ENCODE measurements at places on chromosomes 6 and 20. TPM values are rescaled to one million over a fixed set of nuclear protein-coding genes. Genes with fewer than 3 reads are reported as not detected.

DNA sequence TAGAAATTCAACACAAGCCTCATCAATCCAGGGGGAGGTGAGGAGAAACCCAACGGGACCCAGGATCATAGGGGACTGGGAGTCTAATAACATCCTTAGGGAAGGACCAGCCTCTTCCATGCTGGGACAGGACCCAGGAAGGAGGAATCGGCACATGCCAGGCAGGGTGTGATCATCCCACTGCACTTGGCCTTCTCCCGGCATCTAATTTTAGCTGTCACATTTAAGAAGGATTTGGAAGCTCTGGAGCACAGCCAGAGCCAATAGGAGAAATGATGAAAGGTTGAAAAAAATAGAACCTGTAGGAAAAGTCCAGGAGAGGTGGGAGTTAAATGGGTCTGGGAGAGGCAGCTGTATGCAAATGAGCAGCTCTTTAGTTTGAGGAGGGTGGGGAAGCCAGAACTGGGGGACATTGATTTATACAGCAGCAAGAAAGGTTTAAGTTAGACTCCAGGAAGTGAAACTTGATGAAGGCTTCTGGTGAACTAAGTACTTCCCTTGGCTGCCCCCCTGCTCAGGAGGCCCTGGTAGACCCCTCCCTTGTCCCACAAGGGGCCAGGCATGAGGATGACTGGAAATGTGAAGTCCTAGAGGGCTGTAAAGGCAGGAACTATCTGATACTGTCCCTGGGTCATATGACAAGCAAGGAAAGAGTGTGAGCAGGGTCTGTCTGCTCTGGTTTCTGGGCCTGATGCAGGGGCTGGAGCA, 260.3 kb downstream of the LRFN2 start:
- H3K4me1 ChIP-seq, result no peaks in the 10 kb centered on the region
- no peaks in the 10 kb centered on the region for H3K36me3 ChIP-seq
- H3K4me3 ChIP-seq, result no peak overlapping the region
- DNase-seq, result no peak

GRCh38 chr6:35026434-35027222, 114.5 kb downstream of the TCP11 start:
- H3K27ac ChIP-seq, result no peak overlapping the region
- no peaks in the 10 kb centered on the region for H3K36me3 ChIP-seq
- no peak for DNase-seq
- H3K27me3 ChIP-seq, result no peaks in the 10 kb centered on the region
- H3K4me1 ChIP-seq, result no peaks in the 10 kb centered on the region
- H3K4me3 ChIP-seq, result no peak overlapping the region

DNA sequence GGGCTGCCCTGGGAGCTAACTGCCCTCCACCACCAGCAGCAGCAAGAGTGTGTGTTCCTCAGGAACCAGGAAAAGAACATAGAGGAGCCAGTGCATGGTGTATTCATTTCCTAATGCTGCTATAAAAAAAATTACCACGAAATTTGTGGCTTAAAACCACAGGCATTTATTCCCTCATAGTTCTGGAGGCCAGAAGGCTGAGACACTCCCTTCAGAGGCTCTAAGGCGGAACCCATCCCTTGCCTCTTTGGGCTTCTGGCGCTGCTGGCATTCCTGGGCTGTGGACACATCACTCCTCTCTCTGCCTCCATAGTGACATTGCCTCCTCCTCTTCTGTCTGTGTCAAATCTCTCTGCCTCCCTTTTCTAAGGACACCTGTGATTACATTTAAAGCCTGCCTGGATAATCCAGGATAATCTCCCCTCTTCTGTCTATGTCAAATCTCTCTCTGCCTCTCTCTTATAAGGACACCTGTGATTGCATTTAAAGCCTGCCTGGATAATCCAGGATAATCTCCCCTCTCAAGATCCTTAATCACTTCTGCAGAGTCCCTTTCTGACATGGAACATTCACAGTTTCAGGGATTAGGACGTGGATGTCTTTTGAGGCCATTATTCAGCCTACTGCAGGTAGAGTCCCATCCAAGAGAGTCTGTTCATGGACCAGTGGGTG, 54.7 kb downstream of the NDUFAF5 start:
- H3K27ac ChIP-seq, result no peak overlapping the region
- H3K36me3 ChIP-seq, result no peaks in the 10 kb centered on the region

- H3K4me3 ChIP-seq, result no peak overlapping the region
- H3K27ac ChIP-seq, result no peak overlapping the region
- H3K36me3 ChIP-seq, result no peaks in the 10 kb centered on the region
- no peaks in the 10 kb centered on the region for H3K27me3 ChIP-seq
- DNase-seq, result no peak
- H3K4me1 ChIP-seq, result peaks cover 10% of the 10 kb centered on the region
These were observed 145.9 kb downstream of the NRN1 start for GRCh38 chr6:5860849-5861248.

- H3K36me3 ChIP-seq, result no peaks in the 10 kb centered on the region
- H3K4me3 ChIP-seq, result no peak overlapping the region
- DNase-seq, result no peak
- H3K27ac ChIP-seq, result no peak overlapping the region
- H3K27me3 ChIP-seq, result no peaks in the 10 kb centered on the region
These were observed 262.3 kb upstream of the SOX4 start for GRCh38 chr6:21331235-21331634.

- H3K4me1 ChIP-seq, result peaks cover 17% of the 10 kb centered on the region
- H3K27me3 ChIP-seq, result no peaks in the 10 kb centered on the region
- H3K36me3 ChIP-seq, result no peaks in the 10 kb centered on the region
- no peak for DNase-seq
- no peak overlapping the region for H3K27ac ChIP-seq
These were observed 5.3 kb downstream of the SS18L1 start for GRCh38 chr20:62148908-62149314.

DNA sequence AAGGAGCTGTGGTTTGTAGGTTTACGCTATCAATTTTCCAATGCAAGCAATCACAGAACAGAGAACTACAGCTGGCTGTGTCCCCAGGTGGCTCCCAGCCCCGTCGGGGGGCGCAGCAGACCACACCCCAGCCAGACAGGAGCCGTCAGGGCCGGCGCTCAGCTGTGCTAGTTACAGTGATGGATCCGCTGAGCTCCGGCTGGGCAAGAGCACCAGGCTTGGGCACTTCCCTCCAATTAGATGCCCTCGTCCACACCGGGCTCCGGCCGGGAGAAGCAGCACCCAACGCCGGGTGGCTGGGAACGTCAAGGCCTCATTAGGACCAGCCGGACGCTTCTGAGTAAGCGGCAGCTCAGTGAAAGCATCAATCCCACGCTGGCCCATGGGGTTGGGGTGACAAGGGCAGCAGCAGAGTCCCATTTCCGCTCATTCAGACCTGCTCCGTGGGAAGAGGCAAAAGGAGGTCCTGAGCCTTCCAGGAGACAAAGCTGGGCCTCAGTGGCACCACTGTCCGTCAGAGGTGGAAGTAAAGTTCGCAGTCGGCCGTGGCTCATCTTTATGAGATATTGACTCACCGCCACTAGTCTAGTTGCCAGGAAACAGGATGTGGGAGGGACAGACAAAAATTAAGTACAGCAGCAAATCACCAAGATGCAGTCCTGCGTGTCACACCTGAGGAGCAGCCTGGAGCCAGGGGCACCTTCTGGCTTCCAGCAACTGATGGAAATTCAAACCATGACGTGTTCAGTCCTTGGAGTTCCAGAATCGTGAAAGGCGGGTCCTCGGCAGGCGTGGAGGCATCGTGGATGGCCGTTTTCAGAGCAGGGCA, 164.1 kb downstream of the TAF4 start:
- no peaks in the 10 kb centered on the region for H3K36me3 ChIP-seq
- H3K4me3 ChIP-seq, result no peak overlapping the region
- no peaks in the 10 kb centered on the region for H3K27me3 ChIP-seq
- no peak for DNase-seq

DNA sequence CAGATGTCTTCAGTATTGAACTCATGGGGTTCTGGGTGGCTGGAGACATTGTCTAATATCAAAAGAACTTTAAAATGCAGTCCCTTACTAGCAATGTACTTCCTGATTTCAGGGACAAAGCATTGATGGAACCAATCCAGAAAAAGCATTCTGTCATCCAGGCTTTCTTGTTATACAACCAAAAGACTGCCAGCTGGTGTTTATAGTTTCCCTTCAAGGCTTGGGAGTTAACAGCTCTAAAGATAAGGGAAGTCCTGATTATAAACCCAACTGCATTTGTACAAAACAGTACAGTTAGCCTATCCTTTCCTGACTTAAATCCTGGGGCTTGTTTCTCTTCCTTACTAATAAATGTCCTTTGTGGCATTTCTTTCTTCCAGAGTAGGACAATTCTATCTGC, 160.0 kb downstream of the COL21A1 start:
- no peak for DNase-seq
- no peaks in the 10 kb centered on the region for H3K27me3 ChIP-seq
- H3K4me3 ChIP-seq, result no peak overlapping the region
- no peak overlapping the region for H3K27ac ChIP-seq
- no peaks in the 10 kb centered on the region for H3K36me3 ChIP-seq

- no peak overlapping the region for H3K27ac ChIP-seq
- H3K36me3 ChIP-seq, result no peaks in the 10 kb centered on the region
- H3K4me3 ChIP-seq, result no peak overlapping the region
- H3K4me1 ChIP-seq, result peaks cover 16% of the 10 kb centered on the region
- DNase-seq, result no peak
- no peaks in the 10 kb centered on the region for H3K27me3 ChIP-seq
These were observed 1.4 kb upstream of the EPM2A start for GRCh38 chr6:145736661-145737144.

DNA sequence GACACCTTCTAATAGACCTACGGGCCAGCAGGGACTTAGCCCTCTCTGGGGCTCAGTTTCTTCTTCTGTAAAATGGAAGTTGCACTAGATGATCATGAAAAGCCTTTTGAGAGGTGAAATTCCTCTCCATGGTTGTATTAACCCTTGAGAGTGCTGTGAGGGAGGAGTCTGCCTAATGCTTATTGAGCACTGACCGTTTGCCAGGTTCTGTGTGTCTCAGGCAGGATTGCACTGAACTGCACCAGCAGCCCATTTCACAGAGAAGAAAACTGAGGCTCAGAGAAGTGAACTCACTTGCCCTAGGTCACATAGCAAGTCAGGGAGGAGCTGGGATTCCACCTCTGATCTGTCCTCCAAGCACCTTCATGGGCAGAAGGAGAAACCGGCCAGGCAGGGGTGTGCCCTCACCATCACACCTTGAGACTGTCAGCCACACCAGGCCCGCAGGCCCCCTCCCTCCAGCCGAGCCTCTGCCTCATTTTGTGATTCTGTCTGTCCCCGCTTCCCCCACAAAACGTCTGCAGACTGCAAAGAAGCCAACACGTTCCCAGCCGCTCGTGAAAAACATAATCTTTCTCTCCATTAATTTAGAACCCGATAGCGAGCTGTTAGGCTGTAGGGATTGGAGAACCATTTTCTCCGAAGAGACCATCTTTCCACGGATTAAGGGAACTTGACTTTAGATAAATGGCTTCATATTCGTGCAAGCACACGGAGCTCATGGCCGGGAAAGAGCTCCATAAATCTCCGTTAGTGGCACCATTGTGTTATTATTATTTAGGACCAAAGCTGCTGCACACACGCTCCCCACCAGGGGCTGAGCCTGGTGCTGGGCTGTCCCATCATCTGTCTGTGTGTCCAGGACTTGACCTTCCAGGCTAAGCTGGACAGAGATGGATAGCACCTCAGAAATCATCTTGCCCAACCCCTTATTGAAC, 46.0 kb downstream of the KIAA1755 start:
- no peak overlapping the region for H3K27ac ChIP-seq
- H3K36me3 ChIP-seq, result no peaks in the 10 kb centered on the region
- no peaks in the 10 kb centered on the region for H3K27me3 ChIP-seq
- H3K4me3 ChIP-seq, result no peak overlapping the region

DNA sequence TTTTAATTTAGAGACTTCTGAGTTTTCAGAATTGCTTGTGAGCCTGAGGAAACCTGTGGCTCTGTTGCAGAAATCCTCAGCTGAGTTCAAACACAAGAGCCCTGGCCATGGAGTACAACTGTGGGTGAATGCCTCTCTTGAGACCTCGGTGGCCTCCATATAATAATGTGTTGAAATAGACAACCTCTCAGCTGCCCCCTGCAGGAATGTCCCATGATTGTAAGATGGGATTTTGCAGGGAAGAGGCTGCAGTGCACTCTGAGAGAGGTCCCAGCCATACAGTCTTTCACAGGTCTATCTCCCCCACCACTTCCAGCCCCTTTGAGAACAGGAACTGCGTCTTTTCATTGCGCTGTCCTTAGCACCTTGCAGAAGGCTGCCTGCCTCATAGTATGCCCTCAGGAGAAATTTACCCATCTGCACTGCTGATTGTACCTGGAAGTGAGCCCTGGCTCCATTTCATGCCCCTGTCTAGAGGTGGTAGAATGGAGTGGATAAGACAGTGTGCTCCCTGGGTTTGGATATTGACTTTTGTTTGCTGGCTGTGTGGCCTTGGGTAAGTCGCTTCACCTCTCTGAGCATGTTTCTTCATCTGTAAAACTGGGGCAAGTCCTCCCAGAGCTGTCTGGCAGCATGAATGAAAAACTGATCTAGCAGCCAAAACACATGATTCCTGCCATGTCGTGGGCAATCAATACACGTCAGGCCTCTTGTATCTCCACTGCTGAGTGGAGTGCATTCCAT, 16.8 kb upstream of the CDH22 start:
- no peak for DNase-seq
- H3K27ac ChIP-seq, result no peak overlapping the region
- H3K4me3 ChIP-seq, result no peak overlapping the region
- no peaks in the 10 kb centered on the region for H3K36me3 ChIP-seq

DNA sequence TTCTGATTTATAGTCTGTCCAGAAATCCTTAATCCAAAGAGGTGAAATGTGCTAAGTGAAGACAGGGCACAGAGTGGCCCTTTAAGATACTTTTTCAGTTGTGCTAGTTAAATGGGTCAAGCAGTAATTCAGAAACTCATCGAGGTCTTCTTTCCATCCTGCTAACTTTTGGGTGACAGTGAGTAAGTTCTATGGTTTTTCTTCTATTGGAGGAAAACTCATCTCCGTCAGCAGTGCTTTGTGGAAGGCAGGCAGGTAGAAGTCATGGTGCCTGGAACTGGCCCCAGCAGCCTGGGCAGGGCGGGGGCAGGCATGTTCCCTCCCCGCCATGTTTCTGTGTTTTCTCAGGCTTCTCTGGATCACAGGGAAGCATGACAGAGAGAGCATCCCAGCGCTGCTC, 66.5 kb upstream of the SCP2D1 start:
- no peak overlapping the region for H3K4me3 ChIP-seq
- no peak for DNase-seq
- H3K27ac ChIP-seq, result no peak overlapping the region
- peaks cover 12% of the 10 kb centered on the region for H3K36me3 ChIP-seq
- no peaks in the 10 kb centered on the region for H3K27me3 ChIP-seq

DNA sequence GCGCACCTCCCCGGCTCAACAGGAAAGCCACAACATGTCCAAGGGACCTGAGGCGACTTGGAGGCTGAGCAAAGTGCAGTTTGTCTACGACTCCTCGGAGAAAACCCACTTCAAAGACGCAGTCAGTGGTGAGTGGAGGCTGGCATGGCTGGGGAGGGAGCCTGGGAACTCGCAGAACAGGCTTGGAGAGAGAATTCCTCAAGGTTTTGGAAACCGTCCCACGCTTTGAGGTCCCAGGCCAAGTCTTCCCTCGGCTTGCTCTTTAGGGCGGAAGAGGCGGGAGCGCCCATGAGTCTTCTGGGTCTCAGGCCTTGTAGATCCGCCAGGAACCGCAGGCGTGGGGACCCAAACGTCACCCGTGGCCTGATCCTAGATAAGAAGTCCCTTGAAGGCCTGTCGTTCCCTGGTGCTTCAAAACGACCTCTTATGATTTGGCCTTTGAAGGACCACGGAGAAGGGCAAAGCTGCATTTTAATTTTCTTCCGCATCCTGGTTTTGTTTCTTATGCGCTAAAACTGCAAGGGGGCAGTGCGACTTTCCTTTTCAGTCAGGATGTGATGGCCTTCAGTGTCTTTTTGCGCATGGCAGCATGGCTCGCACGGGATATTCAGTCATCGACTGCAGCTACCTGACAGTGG, 2.0 kb downstream of the LAMP5 start:
- H3K4me1 ChIP-seq, result no peaks in the 10 kb centered on the region
- no peak overlapping the region for H3K27ac ChIP-seq

The DUSP15 gene
- not detected for total RNA-seq

The PM20D2 gene
- 11.6 TPM for total RNA-seq

The LINC00237 gene
- not detected for total RNA-seq

The ENTPD6 gene
- 90.2 TPM for total RNA-seq

The NEDD9 gene
- 42.7 TPM for total RNA-seq

The EPHA7 gene
- total RNA-seq, result not detected

Measured in CD4-positive, alpha-beta memory T cell (primary cell).